M059J (cell line): ENCODE measurements at places on chromosomes 1 and 21.
A peak's percentile ranks its signal among the peaks of the same experiment; 100 is the strongest.

- no peak for DNase-seq
Measured at GRCh38 chr1:3026581-3027391, 5.5 kb downstream of the ACTRT2 start.

DNA sequence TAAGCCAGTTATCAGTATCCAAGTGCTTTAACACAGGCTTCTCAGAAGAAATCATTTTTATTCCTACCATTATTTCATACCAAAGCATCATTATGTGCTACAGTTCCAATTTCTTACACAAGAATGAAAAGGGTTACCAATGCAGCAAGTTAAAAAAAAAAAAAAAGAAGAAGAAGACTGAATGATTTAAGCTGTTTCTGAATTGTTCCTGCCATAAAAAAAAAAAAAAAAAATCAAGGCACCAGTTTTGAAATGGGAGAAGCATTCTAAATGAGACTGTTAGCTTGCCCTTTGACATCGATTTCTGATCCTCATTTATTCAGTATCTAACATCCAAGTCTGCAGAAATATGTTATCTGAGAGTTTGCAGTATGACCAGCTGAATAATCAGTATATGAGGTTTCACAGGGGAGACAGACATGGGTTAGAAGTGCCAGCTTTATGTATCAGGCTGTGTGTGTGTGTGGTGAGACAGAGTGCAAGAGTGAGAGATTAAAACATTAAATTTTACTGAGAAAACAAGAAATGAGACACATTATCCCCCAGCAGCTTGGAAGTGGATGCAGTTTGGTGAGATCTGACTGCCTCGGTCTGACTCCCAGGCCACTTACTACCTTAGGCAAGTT, 105.8 kb downstream of the COLGALT2 start:
- DNase-seq = no peak

DNA sequence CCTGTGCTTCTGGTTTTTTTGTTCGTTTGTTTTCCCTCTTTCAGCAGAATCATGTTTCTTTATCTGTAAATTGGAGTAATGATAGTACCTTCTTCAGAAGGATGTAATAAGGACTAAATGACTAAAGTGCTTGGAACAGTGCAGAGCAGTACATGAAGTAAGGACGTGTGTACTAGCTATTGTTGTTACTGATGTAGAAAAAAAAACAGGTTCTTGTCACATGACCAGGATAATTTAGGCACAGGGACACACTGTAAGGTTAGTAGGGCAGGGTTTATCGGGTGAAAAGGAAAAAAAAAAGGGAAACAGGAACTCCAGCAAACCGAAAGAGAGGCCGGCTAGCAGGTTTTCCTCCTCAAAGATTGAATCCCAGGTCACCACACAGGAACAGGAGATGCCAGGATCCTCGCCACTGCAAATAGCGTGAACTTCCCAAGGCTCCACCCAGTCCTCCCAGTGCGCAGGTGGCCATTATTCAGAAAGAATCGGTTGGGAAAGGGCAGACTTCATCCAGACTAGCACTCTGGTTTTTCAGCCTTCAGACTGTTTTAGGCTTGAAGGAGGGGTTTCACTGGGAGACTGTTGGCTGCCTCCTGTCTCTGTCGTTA, 63.8 kb upstream of the PRRC2C start:
- no peak for DNase-seq

- no peak for DNase-seq
Measured at GRCh38 chr1:166956057-166956850, 19.1 kb downstream of the ILDR2 start.

GRCh38 chr1:72336776-72337175, 54.4 kb upstream of the NEGR1 start:
- no peak for DNase-seq

GRCh38 chr1:24236789-24237371, 49.8 kb upstream of the IFNLR1 start:
- peak; percentile 84 for DNase-seq

GRCh38 chr1:87179851-87180519, 148.7 kb upstream of the LMO4 start:
- DNase-seq = no peak

DNA sequence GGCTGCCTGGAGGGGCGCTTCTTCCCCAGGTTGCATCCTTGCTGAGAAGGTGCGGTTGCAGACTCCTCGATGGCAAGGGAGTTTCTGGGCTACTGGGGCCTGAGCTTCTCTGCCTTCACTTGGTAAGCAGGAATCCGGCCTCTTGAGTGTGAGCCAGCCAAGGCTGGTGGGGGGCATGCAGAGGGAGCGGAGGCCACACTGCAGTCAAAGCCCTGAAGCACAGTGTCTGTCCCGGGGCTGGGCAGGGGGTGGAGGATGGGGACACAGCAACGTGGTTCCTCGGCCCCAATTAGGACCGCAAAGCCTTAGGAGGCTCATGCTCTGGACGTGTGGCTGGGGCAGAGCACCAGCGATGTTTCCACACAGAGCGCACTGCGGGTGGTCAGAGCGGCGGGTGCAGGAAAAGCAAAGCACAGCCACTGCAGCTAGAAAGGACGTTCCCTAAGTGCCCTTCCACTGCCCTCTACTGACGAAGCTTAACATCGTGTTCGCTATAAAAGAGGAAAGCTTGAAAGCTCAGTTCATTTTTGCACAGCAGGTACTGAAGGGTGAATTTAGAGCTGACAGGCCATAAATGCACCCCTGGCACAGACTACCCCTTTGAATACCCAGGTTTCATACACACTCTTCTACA, 60.7 kb upstream of the COG2 start:
- DNase-seq = peak; percentile 2

DNA sequence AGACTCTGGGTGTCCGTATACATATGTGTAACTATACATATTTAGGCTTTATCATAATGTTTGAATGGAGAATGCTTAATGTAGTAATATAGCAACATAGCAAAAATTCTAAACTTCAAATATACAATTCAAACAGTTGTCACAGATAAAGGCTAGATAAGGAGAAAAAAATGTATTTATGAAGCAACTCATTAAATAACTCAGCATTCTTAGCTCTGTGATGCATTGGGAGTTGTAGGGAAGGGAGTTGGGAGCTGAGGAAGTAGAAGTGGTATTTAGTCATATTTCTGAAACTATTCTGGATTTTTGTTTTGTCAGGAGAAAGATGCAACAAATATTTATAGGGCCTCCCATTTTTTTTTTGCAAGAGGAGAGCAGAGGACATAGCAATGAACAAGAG, 197.8 kb downstream of the PBX1 start:
- DNase-seq = no peak

- no peak for DNase-seq
Measured at GRCh38 chr1:57041901-57042300, 76.1 kb upstream of the C8B start.

GRCh38 chr1:12411098-12411497, 181.3 kb downstream of the VPS13D start:
- no peak for DNase-seq

DNA sequence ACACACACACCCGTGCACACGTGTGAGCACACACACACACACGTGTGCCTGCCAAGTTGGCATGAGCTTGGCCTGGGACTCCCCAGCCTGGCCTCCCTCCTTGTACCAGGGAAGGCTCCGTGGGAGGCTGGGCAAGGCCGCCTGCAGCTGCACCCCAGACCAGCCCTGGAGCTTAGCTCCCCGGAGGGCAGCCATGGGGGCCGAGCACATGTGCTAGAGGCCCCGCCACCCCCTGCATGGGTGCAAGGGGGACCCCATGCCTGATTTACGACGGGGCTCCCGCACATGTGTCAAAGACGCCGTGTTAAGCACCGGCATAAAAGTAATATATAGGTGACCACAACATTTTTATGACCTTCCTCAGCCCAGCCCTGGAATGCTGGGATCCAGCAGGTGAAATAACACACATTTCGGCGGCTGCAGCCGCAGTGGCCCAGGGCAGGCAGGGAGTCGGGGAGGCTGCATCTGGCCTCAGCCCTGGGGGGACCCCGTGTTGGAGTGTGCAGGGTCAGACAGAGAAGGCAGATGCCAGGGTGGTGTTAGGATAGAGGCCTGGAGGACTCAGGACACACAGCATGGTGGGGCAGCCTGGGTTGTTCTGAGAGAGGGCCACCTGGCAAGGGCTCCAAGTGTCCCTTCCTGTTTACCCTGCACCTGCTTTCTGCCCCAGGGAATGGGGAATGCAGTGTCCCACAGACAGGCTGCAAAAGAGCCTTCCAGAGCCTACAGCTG, 56.3 kb downstream of the WNT9A start:
- DNase-seq = no peak

DNA sequence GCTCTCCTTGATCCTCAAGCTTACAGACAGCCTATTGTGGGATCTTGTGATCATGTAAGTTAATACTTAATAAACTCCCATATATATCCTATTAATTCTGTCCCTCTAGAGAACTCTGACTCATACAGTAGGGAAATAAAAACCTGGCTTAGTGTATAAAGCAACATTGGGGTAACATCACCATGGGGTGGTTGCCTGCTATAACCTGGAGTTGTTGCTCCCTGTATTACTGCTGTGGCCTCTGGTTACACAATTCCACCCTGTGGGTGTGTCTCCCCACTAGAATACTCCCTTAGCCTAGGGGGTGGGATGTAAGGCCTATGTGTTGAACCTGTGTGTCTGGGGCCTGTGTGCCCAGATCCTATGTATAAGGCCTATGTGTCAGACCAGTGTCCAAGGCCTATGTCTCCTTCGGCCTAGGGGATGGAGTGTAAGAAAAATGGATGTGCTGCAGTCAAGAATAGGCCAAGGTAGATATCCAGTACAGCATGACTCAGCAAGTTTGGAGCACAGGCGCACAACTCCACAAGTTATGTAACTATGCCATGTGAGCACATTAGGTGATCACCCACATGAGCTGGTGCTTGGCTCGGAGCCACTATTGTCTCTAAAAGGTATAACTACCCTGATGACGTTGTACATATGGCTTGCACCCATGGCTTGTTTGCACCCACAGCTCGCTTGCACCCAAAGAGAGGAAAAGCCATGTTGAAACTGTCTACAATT, 96.8 kb upstream of the C1orf21 start:
- DNase-seq = peak; percentile 32

- no peak for DNase-seq
Measured at GRCh38 chr1:11080931-11081330, 18.7 kb downstream of the EXOSC10 start.

DNA sequence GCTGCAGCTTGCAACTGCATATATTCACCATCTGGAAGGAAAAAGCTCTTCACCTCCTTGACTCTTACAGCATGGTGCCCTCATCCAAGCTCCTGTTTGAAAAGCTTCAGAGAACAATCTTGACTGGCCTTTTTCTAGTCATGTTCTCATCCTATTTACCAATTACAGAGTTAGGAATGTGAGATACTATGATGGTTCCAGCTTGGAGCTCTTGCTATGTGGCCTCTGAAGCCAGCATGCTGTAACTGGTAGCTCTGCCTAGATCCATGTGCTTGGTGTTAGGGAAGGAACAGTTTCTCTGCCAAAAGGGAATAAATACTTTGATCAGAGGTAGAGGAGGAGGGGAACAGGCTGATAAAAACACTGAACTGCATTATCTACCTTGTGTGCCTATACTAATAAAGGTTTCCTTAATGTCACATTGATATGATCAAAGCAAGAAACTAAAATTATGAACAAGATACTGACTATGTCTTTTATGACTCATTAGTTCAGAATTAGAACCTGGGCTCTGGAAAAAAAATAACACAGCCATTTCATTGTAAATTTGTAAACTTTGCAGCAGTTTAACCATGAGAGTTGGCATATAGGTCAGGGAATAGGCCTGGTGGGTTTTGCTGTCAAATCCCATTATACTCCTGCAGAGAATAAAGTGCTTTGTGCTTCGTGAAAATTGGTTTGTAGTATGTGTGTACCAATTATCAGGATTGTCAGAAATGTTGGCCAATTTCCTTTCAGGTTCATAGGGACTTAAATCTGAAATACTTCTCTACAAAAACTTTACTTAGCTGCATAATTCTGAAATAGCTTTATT, 92.7 kb downstream of the LEPR start:
- peak; percentile 31 for DNase-seq

GRCh38 chr1:24897263-24898151, 32.6 kb downstream of the RUNX3 start:
- DNase-seq = no peak

GRCh38 chr1:11682799-11683198, 1.9 kb upstream of the MAD2L2 start:
- DNase-seq = no peak

DNA sequence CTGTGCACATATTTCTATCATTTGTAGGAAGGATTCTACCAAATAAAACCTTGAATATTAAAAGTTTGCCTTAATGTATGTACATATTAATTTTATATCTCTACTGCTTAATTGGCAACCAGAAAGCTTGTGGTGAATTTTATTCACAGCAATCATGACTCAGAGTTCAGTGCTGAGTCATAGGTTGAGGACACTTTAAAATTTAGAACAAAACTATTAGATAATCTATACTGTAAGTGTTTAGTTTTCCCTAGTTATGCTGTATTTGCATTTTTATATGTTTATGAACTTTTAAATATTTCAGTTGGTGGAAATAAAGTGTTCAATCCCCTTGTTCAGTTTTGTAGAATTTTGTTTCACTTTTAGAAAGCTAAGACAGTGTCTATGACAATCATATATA, 841.5 kb downstream of the KCNT2 start:
- DNase-seq = peak; percentile 53
